ENCODE measurements at places on chromosomes 11 and 22.

GRCh38 chr11:132992838-132993631 is 539.3 kb downstream of the OPCML start:
- no peak for DNase-seq

DNA sequence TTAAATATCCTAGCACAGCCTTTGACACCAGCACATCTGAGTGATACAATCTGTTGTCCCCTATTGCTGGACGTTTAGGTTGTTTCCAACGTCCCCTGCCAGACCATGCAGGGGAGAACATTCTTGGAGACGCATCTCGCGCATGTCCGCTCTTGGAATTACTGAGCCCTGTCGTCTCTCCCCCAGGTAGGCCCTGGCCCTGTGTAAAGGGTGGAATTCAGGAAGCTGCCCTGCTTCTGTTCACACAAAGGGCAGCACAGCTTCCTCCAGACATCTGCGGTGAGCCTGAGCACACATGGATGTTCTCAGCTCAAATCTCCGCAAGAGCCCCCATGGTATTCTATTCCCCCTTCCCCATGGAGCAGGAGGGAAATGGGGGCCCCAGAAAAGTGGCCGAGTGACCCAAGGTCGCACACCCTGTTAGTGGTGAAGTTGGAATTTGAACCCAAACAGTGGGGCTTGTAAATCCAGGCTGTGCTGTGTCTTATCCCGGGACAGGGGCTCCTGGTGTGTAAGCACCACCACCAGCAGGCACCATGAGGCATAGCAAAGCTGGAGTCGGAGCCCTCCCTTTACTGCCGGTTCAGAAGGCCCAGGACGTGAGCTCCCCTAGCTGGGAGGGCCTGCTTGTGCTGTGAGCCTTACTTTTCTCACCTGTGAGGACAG is 5.0 kb upstream of the FGF19 start:
- DNase-seq: no peak

DNA sequence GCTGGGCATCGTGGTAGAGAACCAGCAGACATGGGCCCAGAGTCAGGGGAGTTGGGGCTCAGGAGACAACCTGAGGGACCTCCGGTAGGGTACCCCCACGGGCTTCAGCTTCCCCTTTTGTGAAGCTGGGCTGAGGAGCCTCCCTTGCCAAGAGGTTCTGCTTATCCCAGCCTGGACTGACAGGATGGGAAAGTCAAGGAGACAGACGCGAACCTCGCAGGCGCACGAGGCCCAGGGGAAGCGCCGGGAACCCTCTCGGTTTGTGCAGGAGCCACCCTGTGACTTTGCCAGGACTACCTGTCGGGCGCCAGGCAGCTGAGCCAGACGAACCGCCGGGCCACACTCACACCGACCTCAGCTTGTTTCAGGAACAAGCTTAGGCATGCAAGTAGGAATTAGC is 566.1 kb downstream of the BRD1 start:
- DNase-seq: no peak

DNA sequence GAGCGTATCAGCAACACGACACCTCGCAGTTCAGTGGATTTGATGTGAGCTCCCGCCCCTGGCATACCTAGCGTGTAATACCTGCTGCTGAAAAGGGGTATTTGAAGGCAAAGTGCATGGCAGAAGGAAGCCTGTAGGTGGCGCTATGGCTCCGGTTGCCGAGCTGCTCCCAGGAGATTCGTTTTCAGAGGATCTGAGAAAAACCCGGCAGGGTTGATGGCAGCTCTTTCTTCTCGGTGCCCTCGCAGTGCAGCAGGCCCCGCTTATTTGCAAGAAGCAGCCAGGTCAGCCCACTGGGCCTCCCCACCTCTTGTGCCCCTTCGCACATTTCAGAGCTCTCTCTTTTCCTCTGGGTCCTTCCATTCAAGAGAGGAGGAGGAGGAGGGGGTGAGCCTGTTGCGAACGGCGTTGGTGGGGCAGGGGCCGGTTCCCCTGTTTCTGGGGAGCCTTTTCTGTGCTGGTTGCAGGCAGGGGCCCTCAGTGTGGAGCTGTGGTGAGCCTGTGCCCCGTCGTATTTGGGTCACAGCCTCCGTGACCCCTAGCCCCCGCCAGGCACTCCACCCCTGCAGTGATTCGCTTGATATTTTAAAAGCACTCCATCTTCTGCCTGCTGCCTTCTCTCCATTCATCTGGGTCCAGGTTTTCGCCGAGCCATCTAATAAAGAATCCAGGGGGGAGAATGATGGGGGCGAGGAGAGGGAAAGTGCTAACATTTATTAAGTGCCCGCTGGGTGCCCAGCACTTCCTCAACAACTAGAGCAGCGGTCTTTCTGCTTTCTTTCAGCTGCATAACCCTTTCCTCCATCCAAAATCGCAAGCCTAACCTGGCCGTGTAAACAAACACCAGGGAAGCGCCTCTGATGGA is 85.3 kb upstream of the SYT13 start:
- DNase-seq: no peak

DNA sequence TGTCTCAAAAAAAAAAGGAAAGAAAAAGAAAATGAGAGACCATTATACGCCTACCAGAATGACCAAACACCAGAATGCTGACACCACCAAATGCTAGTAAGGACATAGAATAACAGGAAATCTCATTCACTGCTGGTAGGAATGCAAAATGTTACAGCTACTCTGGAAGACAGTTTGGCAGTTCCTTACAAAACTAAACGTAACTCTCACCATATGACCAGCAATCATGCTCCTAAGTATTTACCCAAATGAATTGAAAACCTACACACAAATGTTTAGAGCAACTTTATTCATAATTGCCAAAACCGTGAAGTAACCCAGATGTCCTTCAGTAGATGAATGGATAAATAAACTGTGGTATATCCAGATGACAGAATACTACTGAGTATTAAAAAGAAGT is 7.2 kb downstream of the CHKA start:
- DNase-seq: no peak
